Endodermal cell (in vitro differentiated cells): ENCODE measurements at places on chromosomes 4 and X. TPM values are rescaled to one million over a fixed set of nuclear protein-coding genes. Genes with fewer than 3 reads are reported as not detected.

DNA sequence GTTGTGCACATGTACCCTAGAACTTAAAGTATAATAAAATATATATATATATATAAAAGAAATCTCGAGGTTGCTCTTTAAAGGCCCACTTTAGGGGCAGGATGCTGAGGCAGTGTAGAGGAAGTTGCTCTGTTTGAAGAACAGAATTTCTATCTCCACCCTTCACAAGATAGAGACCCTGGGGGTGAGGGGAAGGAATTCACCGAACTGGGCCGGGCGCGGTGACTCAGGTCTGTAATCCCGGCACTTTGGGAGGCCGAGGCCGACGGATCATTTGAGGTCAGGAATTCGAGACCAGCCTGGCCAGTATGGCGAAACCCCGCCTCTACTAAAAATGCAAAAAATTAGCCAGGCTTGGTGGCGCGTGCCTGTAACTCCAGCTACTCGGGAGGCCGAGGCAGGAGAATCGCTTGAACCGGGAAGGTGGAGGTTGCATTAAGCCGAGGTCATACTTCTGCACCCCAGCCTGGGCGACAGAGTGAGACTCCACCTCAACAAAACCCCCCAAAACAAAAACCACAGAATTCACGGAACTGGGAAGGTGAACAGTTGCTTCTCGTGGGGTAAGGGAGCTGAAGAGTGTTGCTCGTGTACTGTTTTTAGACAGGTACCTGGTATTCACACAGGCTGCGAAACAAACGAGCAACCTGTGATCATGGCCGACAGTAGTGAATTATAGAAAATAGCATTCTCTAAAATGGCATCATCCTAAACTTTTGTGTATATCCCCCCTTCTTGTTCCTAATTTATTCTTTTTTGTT, 6.2 kb downstream of the PLAC8 start:
- DNase-seq: no peak

DNA sequence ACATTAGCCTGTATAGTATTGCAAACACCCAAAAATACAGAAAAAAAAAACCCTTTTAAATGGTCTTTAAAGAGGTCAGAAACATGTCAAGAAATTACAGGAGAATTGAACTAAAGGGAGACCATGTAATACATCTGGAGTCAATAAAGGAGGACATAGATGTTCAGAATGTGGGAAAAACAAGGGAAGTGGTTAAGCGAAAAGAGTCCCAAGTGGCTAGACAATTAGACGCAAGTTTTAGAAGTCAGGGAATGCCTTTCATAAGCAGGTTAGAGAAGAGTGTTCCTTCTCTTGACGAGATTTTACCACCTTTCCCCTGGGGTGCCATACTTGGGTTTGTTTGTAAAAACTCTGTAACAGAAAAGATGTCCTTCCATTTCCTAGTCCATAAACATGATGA, 7.8 kb downstream of the LNX1 start:
- DNase-seq: no peak

DNA sequence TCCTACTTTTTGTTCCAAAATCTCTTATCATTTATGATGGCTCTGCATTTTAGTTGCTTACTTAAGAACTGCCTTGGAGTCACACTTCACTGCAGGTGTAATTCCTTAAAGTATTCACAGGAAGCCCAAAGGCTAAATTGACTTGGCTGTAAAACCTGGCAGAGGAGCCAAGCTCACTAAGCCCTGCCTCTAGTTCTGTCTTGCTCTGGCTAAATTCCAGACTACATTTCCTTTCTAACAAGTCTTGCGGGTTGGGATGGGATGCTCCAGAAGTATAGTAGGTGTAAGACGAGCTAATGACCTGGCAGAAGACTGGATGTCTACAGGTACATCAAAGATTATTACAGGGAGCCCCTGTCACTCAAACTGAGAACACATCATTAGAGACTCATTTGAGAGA, 924.0 kb upstream of the INTU start:
- no peak for DNase-seq

- peak; percentile 31 for DNase-seq
Observed at GRCh38 chr4:128848461-128848860, 39.0 kb downstream of the JADE1 start.

DNA sequence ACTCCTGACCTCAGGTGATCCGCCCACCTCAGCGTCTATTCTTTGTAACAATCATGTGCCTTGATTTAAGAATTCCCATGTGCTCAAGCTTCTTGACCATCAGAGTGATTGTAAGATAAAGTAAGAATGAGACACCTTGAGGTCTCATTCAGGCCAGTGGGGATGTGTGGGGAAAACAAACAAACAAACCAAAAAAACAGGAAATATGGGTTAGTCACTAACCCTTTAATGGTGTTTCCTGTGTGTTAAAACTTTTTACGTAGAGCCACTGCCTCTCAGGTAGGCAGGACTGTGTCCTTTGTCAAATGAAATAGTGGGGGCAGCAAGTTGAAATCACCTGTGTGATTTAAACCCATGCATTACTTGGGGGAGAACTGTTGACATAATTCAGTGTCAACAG, 91.5 kb upstream of the DHRSX start:
- DNase-seq: no peak

DNA sequence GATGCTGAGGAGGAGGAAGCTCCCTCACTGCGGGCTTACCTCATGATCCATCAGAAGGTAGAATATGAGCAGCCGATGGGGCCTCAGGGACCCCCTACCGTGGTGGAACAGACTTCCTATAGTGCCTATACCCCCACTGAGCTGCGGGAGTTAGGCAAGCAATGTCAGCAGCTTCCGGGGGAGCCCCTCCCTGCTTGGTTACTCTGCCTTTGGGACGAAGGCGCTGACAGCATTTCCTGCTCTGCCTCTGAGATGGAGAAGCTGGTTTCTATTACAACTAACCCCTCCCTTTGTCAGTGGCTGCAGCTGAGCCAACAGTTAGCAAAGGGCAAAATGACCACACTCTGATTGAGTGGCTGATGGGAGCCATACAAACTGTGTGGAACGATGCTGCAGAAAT, 430.7 kb downstream of the IDS start:
- no peak for DNase-seq

DNA sequence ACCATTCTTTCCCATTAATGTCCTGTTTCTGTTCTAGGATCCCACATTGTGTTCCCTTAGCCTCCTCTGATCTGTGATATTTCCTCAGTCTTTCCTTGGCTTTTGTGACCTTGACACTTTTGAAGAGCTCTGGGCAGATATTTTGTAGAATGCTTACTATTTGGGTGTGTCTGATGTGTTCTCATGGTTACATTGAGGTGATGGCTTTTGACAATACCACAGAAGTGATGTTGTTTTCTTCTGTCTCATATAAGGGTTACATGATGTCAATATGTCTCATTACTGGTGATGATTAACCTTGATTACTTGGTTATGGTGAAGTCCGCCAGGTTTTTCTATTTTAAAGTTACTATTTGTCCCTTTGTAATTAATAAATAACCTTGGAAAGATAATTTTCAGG, 183.7 kb downstream of the SOWAHB start:
- DNase-seq: no peak

DNA sequence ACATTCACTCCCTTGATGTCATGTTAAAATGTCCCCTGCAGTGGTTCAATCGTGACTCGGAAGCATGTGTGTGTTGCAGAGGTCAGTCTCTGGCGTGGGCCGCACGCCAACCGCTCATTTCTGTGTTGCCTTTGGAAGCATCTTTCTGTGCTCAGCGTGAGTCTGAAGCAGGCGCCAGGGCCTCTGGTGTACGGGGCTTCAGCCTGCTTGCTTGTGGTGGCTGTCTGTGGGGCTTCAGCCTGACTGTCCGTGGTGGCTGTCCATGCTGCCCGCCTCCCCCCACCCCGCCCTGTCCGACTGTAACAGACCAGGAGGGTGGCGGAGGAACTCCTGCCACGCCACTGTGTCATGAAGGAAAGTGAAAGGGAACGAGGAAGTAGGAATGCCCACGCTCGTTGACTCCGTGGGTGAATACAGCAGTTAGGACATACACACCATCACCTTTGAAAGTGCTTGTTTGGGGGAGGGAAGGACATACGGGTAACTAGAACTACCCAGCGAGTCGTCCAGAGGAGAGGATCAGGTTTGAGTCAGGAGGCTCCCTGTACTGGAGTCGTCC, 14.7 kb upstream of the CLCN4 start:
- DNase-seq: no peak

- DNase-seq: no peak
Observed at GRCh38 chr4:102453827-102454226, 47.3 kb upstream of the NFKB1 start.

GRCh38 chr4:158534727-158535126, 13.0 kb downstream of the RXFP1 start:
- DNase-seq: no peak

- no peak for DNase-seq
Observed at GRCh38 chr4:10096201-10096977, 20.2 kb downstream of the WDR1 start.

DNA sequence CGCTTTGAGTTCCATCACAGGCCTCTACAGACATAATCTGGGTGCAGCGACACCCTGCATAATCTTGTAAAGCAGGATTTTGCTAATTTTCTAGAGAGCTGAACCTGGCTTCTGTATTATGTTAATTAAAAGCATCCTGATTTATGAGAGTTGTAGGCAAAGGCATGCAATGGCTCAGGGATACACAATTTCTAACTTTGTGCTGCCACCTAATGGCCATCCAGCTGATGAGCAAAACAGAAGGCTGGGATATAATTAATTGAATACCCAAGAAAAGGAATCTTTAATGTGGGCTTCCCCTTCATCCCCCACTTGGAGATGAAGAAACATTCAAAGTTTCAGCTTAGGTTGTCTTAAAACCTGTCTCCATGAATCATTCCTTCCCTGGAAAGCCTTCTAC, 78.1 kb downstream of the BMP15 start:
- peak; percentile 63 for DNase-seq

GRCh38 chrX:112760697-112761096, 79.9 kb downstream of the AMOT start:
- no peak for DNase-seq

The ADH1B gene
- not detected in 3 replicates for total RNA-seq

The MGAT4D gene
- not detected in 3 replicates for total RNA-seq

The SLC39A8 gene
- 68.7 and 76.4 TPM in 2 replicates for total RNA-seq

The ABCG2 gene
- 3.9 and 4.0 TPM in 2 replicates for total RNA-seq

The GRSF1 gene
- 123 and 134 TPM in 2 replicates for total RNA-seq

The UCHL1 gene
- total RNA-seq: 354 to 595 TPM (median 562 TPM) in 3 replicates
